NCI-H748 treated with DMSO at 0.1 percent for 48 hours (cell line): ENCODE measurements at places on chromosomes 12 and 14.
A peak's percentile ranks its signal among the peaks of the same experiment; 100 is the strongest.

GRCh38 chr14:27613102-27613501 is 1015.3 kb upstream of the NOVA1 start:
- DNase-seq, result no peak

GRCh38 chr12:66516133-66516532 is 162.7 kb downstream of the GRIP1 start:
- no peak for DNase-seq

GRCh38 chr12:24778486-24779304 is 170.2 kb downstream of the BCAT1 start:
- peak; percentile 15 for DNase-seq

- no peak for DNase-seq
These were observed 60.4 kb upstream of the METAP2 start for GRCh38 chr12:95413576-95413975.

DNA sequence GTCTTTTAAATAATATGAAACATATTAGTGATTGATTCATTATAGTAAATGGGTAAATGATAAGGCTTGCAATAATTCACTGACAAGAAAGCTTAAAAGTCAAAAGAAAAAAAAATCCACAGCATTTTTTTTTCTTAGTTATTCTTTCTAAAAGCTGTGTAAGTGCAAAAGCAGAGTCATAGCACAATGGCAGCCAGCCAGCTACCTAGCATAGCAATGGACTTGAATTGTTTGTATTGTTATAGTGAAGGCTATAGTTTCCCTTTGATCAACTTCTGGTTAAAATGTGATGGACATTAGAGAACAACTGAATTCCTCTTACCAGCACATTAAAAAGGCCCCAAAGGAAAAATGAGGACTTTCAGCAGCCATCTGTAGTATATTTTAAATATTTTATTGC is 232.1 kb downstream of the NAV3 start:
- DNase-seq, result no peak

GRCh38 chr12:19515179-19515578 is 75.9 kb downstream of the AEBP2 start:
- no peak for DNase-seq

DNA sequence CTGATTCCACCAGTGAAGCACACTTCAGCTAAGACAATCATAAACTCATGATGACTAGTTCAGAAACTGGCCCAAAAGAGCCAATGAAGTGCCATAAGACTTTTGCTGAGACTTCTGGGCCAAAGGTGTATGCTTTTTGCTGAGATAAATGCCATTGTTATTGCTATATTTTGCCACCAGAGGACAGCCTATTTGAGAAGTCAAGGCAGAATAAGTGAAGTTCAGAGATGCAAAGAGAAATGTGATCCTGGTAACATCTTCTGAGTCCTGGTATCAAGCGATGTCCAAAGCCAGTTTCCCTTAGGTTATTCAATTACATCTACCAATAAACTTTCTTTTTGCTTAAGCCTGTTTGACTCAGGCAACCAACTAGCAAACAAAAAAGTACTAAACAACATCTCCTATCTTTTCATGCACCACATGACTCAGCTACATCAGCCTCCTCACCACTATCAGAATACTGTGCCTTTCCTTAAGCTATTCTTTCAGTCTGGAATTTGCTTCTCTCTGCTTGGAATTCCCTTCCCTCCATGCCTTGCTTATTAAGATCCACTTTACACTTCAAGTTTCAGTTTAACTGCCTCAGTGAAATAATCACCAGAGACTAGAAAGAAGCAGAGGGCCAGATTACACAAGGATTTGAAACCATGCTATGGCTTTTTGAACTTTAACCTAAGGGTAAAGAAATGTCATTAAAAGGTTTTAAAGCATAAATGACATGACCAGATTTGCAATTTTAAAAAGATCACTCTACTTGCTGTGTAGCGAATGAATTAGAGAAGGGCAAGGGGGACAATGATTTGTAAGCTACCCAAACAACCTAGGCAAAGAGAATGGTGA is 14.0 kb downstream of the CRY1 start:
- DNase-seq, result no peak

DNA sequence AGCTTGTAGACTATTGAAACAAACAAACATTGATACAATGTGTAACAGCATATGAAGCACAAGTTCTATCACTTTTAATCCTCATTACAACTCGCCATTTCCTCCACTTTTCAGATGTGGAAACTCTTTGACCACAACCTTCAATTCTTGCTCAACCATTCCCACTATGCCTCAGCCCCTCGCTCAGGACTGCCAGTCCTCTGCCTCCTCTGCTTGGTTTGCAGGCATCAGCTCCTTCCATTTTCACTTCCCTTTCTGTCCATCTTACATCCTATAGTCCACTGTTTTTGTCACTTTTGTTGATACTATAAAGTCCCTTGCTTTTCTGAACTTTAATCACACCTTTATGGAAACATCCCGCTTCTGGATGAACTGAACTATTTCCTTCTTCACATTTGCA is 28.2 kb upstream of the CD27 start:
- no peak for DNase-seq

- no peak for DNase-seq
These were observed 602 bp downstream of the CHFR start for GRCh38 chr12:132886529-132887477.

- DNase-seq, result no peak
These were observed 2.3 kb downstream of the TMEM116 start for GRCh38 chr12:112010415-112011344.

- no peak for DNase-seq
These were observed 5.7 kb downstream of the MTRFR start for GRCh38 chr12:123238961-123239360.
